Pancreas (tissue), 10 donors: ENCODE measurements at places on chromosomes 2 and 18. TPM values are rescaled to one million over a fixed set of nuclear protein-coding genes. Genes with fewer than 3 reads are reported as not detected.

GPR55 gene
- total RNA-seq = 0.06 TPM

RUFY4 gene
- total RNA-seq = not detected

TM4SF20 gene
- not detected for total RNA-seq

CDKL4 gene
- total RNA-seq = 0.25 TPM

MC5R gene
- not detected for total RNA-seq

OTOS gene
- not detected for total RNA-seq

ANTXR1 gene
- total RNA-seq = 2.1 TPM

RALB gene
- total RNA-seq = 12.0 TPM

ALPP gene
- total RNA-seq = not detected

DNA sequence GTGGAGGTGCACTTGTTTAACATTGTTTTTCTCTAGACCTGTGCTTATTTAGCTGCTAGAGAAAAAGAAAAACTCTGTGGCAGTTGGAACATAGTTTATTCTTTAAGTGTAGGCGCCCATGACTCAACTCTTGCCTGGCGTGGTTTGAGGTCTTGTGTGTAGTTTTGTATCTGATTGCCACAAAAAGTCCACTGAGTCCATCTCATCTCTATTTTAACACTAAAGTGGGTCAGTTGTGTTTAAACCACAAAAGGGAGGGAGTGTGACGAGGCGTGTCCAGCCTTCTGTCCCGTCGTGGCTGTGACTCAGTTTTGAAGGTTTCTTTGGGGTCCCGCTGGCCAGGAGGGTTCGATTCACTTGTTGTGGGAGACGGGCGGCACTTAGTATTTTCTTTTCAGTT, 15.3 kb upstream of the UGT1A9 start:
- H3K4me1 ChIP-seq = no peaks in the 10 kb centered on the region
- no peak overlapping the region for H3K4me3 ChIP-seq
- no peak overlapping the region for H3K27ac ChIP-seq
- H3K36me3 ChIP-seq = no peaks in the 10 kb centered on the region
- no peak for DNase-seq

DNA sequence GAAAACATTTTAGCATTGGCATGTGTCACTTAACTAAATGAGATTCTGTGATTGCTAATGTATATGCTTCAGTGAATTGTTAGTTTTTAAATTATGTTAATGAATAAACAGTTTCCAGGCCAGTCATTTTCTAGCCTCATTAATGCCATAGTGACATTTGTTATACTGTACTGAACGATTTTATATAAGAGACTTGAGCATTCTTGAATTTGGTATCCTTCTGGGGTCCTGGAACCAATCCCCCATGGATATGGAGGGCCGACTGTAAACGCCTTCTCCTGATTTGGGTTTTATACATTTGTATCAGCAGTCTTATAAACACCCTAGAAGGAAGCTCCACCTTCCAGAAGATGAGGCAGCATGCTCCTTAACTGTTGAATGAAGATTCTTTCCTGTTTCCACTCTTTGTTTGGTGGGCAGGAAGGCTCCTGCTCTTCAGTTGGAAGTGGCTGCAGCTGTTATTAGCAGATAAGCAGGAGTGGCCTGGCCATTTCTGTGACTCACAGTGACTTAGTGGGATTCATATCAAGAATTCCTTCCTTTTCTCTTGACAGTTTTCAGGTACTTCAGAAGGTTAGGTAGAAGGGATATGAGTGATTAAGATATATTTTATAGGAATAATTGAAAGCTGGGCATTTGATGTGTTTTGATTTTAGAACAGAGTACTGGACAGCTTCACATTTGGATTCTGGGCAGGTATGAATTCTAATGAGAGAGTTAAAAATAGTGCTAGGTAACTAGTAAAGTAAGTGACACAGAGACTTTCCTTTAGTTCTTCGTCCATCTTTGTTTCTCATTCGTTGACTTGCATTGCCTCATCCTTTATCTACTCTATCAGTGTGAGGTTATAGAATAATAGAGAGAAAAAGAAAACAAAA, 124.9 kb downstream of the PLCL1 start:
- no peaks in the 10 kb centered on the region for H3K4me1 ChIP-seq
- no peak overlapping the region for H3K27ac ChIP-seq
- no peak for DNase-seq
- no peaks in the 10 kb centered on the region for H3K36me3 ChIP-seq
- no peaks in the 10 kb centered on the region for H3K27me3 ChIP-seq

DNA sequence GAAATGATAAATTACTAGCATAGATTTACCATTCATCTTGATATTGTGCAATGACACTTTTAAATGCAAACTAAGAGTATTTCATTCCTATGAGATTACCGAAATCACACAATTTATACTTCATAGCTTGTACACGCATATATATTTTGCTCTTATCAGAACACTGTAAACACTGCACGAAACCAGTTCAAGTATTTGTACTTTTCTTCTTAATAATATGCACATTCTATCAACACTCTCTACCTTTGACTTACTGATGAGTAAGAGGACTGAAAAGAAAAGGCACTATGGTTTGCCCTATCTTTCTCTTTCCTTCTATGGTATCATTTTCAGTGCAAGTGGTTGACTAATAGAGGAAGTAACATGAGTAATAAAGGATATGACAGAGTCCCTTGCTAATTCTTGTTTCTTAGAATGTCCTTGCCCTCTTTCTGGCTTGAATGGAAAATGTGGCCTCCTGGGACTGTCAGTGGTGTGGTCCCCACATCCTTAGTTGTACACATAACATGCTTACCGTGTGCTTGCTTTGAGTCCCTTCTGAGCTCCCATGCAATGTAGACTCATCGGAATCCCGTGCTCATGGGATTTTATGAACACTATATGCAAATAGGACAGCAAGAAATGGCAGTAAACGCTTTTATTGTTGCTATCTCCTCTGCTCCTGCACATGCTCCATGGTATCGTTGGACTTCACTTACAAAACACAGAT, 363.5 kb upstream of the TNP1 start:
- H3K27me3 ChIP-seq = no peaks in the 10 kb centered on the region
- H3K4me1 ChIP-seq = no peaks in the 10 kb centered on the region
- H3K36me3 ChIP-seq = no peaks in the 10 kb centered on the region
- no peak overlapping the region for H3K27ac ChIP-seq
- no peak for DNase-seq
- no peak overlapping the region for H3K4me3 ChIP-seq

DNA sequence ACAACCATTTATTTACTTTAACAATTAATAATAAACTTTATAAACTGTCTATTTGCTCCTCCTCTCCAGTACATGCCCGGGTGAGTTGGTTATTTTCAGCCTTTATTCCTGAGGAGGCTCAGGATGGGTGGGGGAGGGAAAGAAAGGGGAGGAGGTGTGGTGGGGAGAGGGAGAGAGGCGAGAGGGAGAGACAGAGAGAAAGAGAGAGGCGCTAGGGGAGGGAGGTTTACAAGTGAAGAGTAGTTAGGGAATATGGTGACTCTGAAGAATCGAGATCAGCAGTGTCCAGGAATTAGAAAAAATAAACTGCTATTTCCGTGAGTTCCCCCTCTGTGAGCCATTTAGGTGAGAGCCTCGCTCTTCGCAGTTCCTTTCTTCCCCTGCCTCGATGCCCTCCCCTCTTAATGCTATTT, 138.9 kb downstream of the MEIS1 start:
- H3K27me3 ChIP-seq = no peaks in the 10 kb centered on the region
- no peak overlapping the region for H3K4me3 ChIP-seq
- H3K36me3 ChIP-seq = peaks cover 18% of the 10 kb centered on the region
- H3K4me1 ChIP-seq = peaks cover 21% of the 10 kb centered on the region

- H3K27ac ChIP-seq = no peak overlapping the region
- DNase-seq = no peak
- no peaks in the 10 kb centered on the region for H3K27me3 ChIP-seq
- no peaks in the 10 kb centered on the region for H3K36me3 ChIP-seq
- H3K4me3 ChIP-seq = no peak overlapping the region
Observed at GRCh38 chr2:18067588-18068384, 189.3 kb downstream of the KCNS3 start.

DNA sequence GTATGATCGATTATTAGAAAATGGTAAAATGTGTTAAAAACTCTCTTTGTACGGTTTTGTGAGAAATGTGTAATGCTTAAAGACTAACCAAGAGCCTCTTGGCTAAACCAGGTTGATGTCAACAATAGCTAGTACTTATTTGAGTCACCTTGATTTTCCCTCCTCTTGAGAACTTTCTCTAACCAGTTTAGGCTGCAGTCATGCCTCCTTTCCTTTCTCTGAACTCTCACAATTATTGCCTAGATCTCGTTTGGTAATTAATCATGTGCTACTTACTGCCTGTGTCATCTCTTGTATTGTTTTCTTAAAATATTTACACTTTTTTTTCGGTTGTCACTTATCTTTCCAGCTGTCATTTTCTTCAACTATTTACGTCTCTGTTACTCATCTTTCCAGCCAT, 1.1 kb upstream of the EPC2 start:
- no peaks in the 10 kb centered on the region for H3K4me1 ChIP-seq
- no peak overlapping the region for H3K27ac ChIP-seq
- no peaks in the 10 kb centered on the region for H3K36me3 ChIP-seq
- no peak for DNase-seq
- H3K4me3 ChIP-seq = peak overlapping the region; percentile 84
- H3K27me3 ChIP-seq = no peaks in the 10 kb centered on the region

- H3K27me3 ChIP-seq = no peaks in the 10 kb centered on the region
- H3K36me3 ChIP-seq = no peaks in the 10 kb centered on the region
- no peaks in the 10 kb centered on the region for H3K4me1 ChIP-seq
- no peak for DNase-seq
- no peak overlapping the region for H3K4me3 ChIP-seq
- H3K27ac ChIP-seq = no peak overlapping the region
Observed at GRCh38 chr18:68234131-68234530, 480.8 kb downstream of the TMX3 start.

DNA sequence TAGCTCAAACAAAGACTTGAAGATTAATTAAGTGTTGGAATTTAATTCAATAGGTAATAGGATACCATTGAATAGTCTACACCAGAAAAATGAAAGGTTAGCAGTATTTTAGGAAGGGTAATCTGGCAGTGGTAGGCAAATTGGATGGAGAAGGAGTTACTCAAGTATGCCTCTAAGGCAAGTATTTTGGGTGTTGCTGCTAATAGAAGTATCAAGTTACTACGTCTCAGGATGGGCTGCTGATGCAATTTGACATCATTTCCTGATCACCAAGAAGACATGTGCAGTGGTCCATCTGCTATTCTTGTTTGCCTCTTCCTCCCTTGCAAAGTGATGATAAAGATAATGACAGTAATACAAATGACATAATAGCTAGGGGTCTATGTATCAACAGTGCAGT, 485.3 kb downstream of the TGIF1 start:
- no peaks in the 10 kb centered on the region for H3K4me1 ChIP-seq
- no peak overlapping the region for H3K27ac ChIP-seq
- DNase-seq = no peak
- no peak overlapping the region for H3K4me3 ChIP-seq
- H3K36me3 ChIP-seq = no peaks in the 10 kb centered on the region

- no peak for DNase-seq
- H3K27me3 ChIP-seq = no peaks in the 10 kb centered on the region
- H3K27ac ChIP-seq = no peak overlapping the region
- H3K4me1 ChIP-seq = no peaks in the 10 kb centered on the region
- no peak overlapping the region for H3K4me3 ChIP-seq
Observed at GRCh38 chr2:96565111-96565510, 28.6 kb downstream of the ARID5A start.

GRCh38 chr2:124039762-124040291, 14.7 kb downstream of the CNTNAP5 start:
- H3K4me3 ChIP-seq = no peak overlapping the region
- DNase-seq = no peak
- H3K4me1 ChIP-seq = no peaks in the 10 kb centered on the region
- H3K27ac ChIP-seq = no peak overlapping the region

GRCh38 chr2:190891372-190891771, 10.8 kb downstream of the GLS start:
- no peak overlapping the region for H3K4me3 ChIP-seq
- DNase-seq = no peak
- H3K4me1 ChIP-seq = peaks cover 42% of the 10 kb centered on the region
- H3K27me3 ChIP-seq = no peaks in the 10 kb centered on the region

- no peak overlapping the region for H3K4me3 ChIP-seq
- peaks cover 11% of the 10 kb centered on the region for H3K4me1 ChIP-seq
- no peak overlapping the region for H3K27ac ChIP-seq
Observed at GRCh38 chr2:101731221-101732054, 33.9 kb downstream of the MAP4K4 start.

- H3K27ac ChIP-seq = no peak overlapping the region
- no peaks in the 10 kb centered on the region for H3K36me3 ChIP-seq
- no peak overlapping the region for H3K4me3 ChIP-seq
- no peak for DNase-seq
- peaks cover 5% of the 10 kb centered on the region for H3K4me1 ChIP-seq
Observed at GRCh38 chr2:134276381-134277172, 22.7 kb downstream of the MGAT5 start.

- H3K36me3 ChIP-seq = no peaks in the 10 kb centered on the region
- H3K27me3 ChIP-seq = no peaks in the 10 kb centered on the region
- no peaks in the 10 kb centered on the region for H3K4me1 ChIP-seq
- DNase-seq = no peak
Observed at GRCh38 chr2:144659731-144660275, 139.9 kb upstream of the ZEB2 start.

DNA sequence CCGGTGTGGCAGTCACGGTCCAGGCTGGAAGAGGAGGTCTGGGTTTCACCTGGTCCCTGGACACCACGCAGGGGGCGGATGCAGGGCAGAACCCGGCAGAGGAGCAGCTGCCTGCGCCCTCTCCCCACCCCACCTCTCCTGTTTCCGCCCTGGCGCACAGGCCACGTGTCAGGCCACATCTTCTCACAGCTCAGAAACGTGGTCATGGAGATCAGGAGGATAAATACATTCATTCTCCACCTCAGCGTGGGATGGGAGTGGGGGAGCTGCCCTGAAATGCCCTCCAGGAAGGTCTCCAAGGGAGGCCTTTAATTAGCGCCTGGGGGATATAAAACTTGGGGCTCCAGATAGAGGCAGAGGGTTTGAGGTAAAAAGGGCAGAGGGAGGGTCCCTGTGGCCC, 142.0 kb downstream of the KCTD1 start:
- no peaks in the 10 kb centered on the region for H3K36me3 ChIP-seq
- DNase-seq = no peak
- no peak overlapping the region for H3K4me3 ChIP-seq
- H3K4me1 ChIP-seq = no peaks in the 10 kb centered on the region
- H3K27me3 ChIP-seq = no peaks in the 10 kb centered on the region

- no peaks in the 10 kb centered on the region for H3K36me3 ChIP-seq
- DNase-seq = no peak
- no peaks in the 10 kb centered on the region for H3K27me3 ChIP-seq
- no peak overlapping the region for H3K27ac ChIP-seq
- H3K4me3 ChIP-seq = no peak overlapping the region
Observed at GRCh38 chr2:112959109-112959812, 18.5 kb upstream of the IL36G start.

- H3K36me3 ChIP-seq = no peaks in the 10 kb centered on the region
- H3K4me3 ChIP-seq = no peak overlapping the region
- no peaks in the 10 kb centered on the region for H3K4me1 ChIP-seq
- no peaks in the 10 kb centered on the region for H3K27me3 ChIP-seq
- no peak for DNase-seq
Observed at GRCh38 chr2:203853271-203853670, 14.3 kb upstream of the CTLA4 start.

DNA sequence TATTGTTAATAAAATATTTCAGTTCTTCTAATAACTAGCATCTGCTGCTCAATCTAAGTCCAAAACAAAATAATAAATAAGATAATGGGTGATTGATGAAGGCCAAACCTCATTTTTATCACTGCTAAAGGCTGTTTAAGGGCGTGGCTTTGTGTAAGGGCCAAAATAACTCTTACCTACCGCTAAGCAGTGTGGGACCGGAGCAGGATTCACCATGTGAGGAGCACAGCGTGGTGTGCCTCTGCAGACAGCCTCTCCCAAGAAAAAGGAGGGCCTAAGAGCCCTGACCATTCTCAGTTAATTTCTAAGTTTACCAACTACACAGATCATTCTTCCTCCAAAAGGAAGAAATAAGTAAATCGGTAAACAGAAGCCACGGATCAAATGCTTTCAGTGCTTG, 353.7 kb downstream of the ARL6IP6 start:
- no peak overlapping the region for H3K4me3 ChIP-seq
- H3K27me3 ChIP-seq = no peaks in the 10 kb centered on the region
- no peak overlapping the region for H3K27ac ChIP-seq
- no peaks in the 10 kb centered on the region for H3K4me1 ChIP-seq
- H3K36me3 ChIP-seq = no peaks in the 10 kb centered on the region
